ENCODE measurements at places on chromosomes 4 and X.

GRCh38 chrX:14843666-14844065, 29.2 kb downstream of the FANCB start:
- no peak for DNase-seq

DNA sequence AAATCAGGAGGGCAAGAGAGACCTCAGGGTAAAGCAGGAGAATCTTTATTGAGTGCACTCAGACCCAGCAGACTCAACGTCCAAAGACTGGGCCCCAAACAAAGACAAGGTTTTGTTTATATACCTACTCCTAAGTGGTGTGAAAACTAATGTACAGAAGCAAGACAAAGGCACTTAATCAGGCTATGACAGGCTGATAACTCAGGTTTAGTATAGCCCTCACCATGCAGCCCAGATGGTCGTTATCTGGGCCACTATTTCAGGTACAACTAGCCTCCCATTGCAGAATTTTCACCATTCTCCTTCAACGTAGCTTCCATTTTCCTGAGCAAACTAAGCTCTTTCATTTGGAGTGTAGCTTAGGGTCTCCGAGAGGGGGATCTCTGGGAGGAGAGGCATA, 36.9 kb downstream of the SULT1E1 start:
- no peak for DNase-seq

DNA sequence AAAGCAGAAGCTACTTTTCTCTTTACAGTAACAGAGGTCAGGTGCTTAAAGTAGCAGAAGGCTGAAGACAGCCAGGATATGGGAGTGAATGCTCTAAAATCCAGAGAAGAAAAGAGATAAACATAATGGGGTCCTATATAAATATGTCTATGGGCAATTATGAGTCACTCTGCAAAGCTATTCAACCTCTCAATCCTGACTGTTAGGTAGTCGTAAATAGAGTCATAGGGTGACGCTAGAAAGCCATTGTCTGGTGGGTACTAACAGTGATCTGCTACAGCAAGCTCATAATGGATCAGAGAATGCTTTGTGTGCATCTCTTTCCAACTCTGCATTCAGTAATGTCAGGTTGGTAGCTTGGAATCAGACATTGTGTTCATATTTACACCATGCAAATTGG, 53.5 kb upstream of the PDE5A start:
- DNase-seq: no peak

DNA sequence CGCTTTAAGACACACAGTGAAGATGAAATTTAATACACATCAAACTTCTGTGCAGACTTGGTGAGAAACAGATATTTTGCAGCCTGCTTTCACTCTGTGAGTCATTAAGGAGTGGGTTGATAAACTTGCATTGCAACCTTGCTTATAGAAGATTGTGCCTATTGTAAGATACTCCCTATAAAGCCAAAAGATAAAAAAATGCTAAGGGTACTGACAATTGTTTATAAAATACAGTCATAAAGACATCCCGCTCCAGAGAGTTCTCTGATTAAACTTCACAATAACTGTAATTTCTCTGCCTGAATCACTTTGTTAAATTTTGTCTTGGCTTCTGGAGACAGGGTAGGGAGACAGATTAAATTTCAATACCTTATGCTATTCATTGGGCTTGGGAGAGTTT, 49.1 kb downstream of the GALNT7 start:
- DNase-seq: peak; percentile 14

DNA sequence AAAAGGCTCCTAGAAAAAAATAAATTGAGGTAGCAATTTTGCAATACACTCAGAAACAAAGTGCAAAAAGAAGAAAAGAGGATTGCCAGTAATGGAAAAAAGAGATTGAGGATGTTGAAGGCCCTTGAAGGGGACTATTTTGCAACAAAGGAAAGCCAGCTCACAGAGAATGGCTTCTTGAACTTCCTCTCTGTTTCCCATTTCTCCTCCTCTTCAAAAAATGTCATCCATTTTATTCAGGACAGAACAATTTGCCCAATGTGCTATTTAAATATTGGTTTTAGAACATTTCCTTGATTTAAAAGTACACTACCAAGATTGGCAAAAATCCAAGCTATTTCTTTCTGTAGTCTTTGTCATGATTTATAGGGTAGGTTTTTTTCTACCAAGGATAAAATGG, 60.2 kb downstream of the GASK1B start:
- DNase-seq: no peak

DNA sequence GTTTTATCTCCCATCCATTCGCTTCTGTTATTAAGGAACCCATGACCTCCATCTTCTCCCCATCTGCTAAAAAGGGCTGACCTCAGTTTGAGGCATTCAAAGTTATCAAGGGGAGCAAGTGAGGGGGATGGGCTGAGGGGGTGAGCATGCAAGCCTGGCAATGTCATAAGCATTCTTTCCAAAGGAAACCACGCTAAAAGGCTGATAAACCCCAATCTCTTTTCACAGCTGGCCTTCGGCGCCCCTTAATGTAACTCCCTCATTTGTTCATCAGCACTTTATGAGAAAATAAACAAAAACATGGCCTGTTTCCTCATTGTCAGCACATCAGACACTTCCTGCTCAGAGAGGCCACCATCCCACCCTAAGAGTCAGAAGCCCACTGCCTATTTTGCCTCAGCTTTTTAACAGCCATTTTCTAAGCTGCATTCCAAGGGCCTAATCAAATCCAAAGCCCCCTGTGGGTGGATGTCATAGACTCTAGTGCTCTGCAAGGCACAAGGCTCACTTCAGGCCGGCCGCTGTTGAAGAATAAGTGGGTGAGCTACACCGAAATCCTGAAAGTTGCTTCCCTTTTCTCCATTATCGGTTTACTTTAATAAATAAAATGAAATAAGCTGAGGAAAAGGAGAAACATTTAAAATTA, 92.0 kb upstream of the SRD5A3 start:
- no peak for DNase-seq

- peak; percentile 19 for DNase-seq
These were observed 22.1 kb downstream of the RWDD4 start for GRCh38 chr4:183636923-183637322.
